ENCODE measurements at places on chromosomes 6 and 20.

GRCh38 chr6:164854526-164854925, 454.9 kb downstream of the C6orf118 start:
- DNase-seq, result no peak

DNA sequence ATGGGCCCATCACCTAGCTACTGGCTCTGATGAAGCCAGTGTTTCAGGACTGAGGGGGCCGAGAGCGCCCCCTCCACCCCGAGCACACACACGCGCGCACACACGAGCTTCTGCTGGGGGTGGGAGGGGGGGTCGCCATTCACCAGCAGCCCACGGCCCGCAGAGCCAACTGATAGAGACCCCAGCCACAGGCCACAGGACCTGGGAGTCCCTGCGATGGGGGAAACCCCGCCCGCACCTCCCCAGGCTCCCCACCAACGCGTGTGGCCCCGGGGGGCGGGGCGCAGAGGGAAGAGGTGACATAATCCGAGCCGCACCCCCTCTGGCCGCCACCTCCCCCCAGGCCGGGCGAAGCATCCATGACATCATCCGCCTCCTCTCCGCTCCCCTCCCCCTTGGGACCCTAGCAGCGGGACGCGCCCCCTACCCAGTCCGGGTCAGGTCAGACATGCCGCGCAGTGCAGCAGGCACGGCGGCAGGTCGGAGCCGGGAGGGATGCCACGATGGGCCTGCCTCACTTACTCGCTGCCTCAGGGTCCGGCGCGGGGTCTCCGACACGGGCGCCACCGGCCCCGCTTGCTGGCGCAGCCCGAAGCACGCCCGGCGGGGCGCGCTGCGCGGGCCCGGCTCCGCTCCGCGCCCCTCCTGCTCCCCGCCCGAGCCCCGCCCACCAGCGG, at the start of gene LZTS3:
Gene LZTS3 (minus strand): TSS at position 617 of the 677 bp plus-strand sequence. CDS start 6,386 bp downstream, outside the sequence.
- peak; percentile 67 for DNase-seq

- no peak for DNase-seq
Observed at GRCh38 chr6:154352898-154353585, 3.6 kb downstream of the IPCEF1 start.

DNA sequence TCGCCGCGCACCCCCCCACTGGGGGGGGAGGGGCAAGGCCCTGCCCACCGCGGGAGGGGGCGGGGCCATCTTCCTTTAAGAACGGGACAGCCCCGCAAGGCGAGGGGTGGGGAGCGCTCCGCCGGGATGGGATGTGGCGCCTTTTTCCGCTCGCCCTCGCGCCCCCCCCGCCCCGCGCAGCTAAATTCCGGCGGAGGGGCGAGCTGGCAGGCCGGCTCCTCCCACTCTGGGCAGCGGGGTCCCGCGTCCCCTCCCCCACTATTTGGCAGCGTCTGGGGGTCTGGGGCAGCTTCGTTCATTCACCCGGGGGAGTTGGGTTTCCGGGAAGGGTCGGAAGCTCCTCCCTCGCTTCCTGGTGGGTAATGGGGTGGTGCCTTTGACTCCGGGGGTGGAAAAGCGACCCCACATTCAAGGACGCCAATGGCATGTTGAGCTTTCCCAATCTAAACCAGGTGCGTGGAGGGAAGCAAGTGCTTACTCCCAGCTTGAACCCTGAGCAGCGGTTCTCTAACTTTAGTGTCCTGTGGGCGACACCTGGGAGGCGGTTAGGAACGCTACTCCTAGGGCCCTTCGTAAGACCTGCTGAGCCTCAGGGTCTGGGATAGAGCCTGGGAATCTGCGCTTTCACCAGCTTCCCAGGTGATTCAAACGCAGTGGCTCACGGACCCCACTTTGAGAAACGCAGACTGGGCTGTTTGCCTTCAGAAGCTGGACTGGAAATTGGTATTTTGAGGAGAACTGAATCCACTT, 927 bp downstream of the ASXL1 start:
- peak; percentile 61 for DNase-seq

GRCh38 chr6:43733471-43734293, 36.3 kb upstream of the VEGFA start:
- no peak for DNase-seq

GRCh38 chr20:35404614-35405259, 7.0 kb downstream of the UQCC1 start:
- DNase-seq, result no peak

DNA sequence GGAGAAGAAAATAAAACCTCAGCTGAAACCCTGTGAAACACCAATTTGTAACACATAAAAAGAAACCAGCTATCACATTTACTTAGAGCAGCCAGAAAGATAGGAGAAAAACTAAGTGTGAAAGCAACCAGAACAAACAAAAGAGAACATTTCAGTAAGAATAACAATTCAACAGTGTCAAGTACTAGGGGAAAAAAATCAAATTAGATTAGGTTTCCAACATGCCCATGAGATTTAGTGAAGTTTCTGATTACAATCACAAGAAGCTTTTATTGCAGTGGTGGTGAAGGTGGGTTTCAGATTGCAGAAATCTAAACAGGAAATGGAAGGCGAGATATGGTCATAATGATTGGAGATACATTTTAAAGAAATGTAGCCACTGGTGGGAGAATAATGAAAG, 22.1 kb upstream of the TRDN start:
- no peak for DNase-seq

GRCh38 chr6:884570-884969, 191.6 kb upstream of the EXOC2 start:
- DNase-seq, result no peak

GRCh38 chr6:53579338-53579737, 34.4 kb upstream of the GCLC start:
- no peak for DNase-seq

DNA sequence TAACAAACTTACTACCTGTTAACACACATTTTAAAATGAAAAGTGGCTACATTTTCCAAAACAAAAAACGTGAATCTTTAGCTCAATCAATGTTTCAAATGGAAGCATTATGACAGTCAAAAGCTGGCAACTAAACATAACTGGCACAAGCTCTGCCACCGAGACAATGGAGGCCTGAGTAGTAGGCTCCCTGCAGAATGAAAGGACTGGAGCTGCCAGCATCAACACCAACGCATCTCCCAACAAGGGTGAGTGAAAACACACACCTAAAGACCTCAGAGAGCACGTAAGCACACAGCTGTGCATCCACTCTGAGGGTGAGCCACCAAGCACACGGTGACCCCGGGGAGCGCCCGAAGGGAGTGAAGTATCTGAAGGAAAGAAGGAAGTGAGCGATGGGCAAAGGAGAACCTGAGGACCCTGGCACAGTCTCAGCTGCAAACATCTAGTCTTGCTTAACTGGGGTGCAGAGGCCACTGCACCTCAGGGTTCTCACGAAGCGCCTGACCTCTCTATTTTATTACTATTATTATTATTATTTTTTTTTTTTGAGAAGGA, 1.6 kb upstream of the ADRM1 start:
- no peak for DNase-seq

DNA sequence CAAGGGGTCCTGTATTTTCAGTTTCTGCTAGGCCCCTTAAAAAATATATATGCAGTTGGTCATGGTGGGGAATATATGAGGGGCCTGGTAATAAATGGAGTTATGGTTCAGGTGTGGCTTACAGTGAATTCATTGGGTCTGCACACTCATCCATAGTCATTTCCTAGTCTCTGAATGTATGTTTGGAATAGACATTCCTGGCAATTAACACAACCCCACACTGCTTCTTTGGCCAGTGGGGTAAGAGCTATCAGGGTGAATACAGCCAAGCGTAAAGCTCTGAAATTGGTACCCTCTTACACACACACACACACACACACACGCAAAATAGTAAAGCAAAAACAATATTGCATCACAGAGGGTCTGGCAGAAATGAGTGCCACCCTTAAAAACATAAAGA, 56.5 kb downstream of the QRSL1 start:
- no peak for DNase-seq

DNA sequence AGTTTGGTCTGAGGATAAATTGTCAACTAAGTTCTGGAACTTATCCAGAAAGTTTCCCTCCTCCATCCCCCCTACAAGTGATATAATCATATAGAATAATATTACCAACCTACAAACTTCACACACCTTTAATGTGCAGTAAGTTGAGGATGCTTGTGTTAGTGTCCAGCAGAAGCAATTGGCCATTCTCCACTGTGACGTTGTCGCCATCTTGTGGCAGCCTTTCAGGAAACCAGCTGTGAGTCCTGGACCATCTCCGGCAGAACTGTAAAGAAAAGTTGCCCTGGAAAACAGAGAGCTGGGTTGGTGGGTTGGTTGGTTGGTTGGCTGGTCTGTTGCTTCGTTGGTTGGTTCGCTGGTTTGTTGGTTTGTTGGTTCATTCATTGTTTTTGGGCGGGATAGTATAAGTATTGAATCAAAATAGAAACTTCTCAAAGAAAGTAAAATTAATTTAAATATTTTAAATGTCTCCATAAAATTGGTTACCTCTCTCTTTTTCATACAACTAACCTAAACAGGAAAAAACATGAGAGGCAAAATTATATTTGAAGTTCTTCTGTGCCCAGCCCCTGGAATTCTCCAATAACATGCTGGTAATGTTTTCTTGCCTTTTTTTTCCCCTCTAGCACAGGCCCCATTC, 127.5 kb downstream of the PKHD1 start:
- no peak for DNase-seq

GRCh38 chr6:75076009-75076408, 129.8 kb downstream of the COL12A1 start:
- no peak for DNase-seq

DNA sequence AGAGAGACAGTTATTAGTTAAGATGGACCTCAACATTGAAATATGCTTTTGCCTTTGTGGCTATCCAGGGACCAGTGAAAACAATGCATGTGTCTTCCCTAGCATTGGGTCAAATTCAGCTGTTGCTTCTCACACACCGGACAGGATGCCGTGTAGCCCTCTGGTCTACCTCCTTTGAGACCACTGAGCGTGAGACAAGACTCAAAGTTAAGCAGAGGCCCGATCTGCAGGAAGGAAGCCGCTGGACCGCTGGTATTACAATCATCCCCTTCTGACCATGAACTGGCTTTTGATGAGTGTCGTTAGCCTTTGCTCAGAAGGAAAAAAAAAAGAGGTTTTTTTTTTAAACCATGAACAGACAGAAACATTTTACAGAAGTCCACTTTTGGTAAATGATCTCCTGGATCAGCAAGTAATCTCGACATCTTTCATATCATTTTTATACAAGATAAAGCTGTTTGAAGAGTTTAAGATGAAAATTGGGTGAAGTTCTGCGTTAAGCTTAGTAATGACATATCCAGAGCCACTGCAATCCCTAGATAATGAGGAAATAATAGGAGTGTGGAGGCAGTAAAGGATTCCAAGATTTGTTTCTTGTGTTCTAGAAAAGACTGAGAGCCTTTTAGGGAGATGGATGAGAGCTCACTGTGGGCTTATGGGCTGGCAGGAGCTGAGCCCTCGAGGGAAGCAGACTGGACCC, 622.8 kb downstream of the QKI start:
- no peak for DNase-seq

- DNase-seq, result no peak
Observed at GRCh38 chr6:158744986-158745430, 74.2 kb downstream of the EZR start.

DNA sequence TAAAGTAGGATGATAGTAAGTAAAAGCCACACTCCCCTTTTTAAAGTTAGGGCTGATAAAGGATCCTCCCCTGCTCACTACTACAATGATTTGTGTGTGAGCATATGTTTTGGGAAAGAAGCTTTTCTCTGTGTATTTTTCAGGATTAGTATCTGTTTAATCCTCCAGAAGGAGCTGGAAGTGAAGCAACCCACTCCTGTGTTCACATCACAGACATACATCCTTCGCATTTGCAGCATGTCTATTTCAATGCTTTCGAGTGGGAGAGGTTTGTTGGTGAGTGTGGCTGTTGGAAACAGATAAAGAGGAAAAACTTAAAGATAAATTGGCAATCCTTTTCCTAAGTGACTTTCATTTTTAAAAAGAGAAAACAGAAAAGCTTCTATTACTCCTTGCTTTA, 31.6 kb upstream of the RGS17 start:
- no peak for DNase-seq

DNA sequence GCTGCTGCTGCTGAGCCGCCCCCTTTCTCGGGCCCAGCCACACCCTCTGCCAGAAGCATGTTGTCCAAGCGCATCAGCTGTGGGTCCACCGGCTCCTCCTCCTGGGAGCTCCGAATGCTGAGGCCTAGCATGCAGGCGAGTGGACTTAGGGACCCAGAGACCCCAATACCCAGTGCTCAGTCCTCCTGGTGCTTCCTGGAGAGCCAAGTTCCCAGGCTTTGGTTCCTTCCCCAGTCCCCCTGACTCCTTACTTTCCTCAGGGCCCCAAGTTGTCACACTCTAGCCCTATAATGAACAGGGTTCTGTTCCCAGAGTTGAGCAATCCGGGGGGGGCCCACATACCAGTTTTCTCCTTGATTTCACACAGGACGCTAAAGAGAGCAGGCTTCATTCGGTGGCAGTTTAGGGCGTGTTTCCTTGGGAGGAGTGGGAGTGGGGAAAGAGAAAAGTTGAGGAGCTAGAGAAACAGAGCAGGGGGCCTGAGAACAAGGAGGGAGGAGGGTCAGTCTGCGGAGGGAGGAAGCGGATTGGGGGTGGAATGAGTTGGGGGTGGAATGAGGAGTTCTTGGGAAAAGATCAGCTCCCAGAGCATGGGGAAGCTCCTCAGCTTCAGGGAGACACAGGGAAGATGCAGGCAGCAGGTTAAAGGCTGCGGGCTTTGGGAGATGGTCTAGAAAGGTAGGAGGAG, 1.5 kb downstream of the PBX2 start:
- DNase-seq, result no peak

- DNase-seq, result no peak
Observed at GRCh38 chr20:44758247-44759101, 12.8 kb downstream of the KCNK15 start.

DNA sequence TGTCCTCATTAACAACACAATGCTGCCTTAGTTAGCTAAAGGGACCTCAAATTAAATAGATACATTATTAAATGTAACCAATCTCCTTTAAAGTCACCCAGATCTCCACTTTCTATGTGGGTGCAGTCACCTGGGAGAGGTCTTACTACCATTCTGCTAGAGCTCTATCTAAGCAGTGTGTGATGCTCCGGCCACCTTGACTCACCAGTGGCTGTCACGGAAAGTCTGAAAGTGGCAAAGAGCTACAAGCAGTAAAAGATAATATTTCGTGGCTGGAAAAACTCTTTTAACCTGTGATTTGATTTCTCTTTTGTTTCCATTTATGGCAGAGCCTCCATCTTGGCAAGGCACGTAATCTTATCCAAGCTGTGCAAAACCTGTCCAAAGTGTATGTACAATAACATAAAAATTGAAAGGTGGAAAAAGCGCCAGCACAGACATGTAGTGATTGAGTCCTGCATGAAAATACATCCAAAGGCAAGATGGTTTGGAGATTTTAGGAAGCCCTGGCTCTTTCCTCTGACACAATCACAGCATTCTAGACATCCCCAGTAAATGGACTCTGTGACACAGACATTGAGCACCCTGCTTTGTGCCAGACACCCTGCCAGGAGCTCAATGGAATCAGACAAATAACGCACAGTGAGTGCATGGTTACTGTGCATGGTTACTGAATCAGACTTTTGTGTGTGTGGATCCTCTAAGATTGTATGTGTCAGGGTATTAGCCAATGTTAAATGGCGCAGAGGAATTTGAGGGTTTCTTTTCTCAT, 116.6 kb downstream of the ADAT2 start:
- no peak for DNase-seq

GRCh38 chr6:55174211-55175026, at the start of gene HCRTR2:
Gene HCRTR2, plus strand, starts transcription at chr6:55174515. Its CDS starts 73 bp downstream, at chr6:55174588.
- no peak for DNase-seq
